ENCODE measurements at places on chromosomes 11 and 22.

DNA sequence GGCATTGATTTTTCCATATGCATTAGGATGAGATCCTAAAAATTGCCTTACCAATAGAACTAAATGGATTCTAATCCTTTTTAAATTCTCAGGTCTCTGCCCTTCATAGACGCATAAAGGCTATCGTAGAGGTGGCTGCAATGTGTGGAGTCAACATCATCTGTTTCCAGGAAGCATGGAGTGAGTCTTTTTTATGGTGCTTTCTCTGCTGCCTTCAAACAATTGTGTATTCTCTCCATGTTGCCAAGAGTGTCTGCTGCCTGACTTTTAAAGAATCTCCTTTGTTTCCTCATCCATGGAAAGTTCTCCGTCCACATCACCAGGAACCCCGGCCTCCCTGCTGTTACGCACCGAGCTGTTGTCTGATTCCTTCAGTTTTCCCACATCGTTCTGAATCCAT lies 6.9 kb downstream of the UPB1 start:
- DNase-seq: no peak

- DNase-seq: peak; percentile 17
Measured at GRCh38 chr11:2700415-2701211, 819 bp upstream of the KCNQ1OT1 start.

DNA sequence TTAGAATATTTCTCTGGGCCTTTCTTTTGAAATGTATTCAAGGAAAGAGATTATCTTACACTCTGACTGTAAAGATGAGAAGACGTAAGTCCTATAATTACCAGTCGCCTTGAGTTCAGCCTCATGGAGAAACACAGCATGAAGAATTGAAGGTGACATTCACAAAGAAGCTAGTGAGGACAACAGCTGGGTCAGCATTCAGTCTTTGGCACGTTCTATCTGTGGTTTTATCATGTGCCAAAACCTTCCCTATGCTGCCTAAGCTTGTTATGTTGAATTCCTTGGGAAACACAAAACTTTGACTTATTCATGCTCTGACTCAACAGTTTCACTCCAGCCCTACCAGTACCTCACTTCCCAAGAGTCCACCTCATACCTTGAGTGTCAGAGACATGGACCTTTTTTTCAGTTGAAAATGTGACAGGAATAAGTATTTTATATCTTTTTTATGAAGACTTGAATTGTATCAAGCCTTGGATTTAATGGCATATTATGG lies 198.8 kb upstream of the KIRREL3 start:
- DNase-seq: no peak

- no peak for DNase-seq
Measured at GRCh38 chr11:82634091-82634490, 99.6 kb downstream of the FAM181B start.

- no peak for DNase-seq
Measured at GRCh38 chr11:126956635-126957034, 43.9 kb downstream of the KIRREL3 start.

- no peak for DNase-seq
Measured at GRCh38 chr11:5369789-5370188, 13.8 kb upstream of the OR51M1 start.

DNA sequence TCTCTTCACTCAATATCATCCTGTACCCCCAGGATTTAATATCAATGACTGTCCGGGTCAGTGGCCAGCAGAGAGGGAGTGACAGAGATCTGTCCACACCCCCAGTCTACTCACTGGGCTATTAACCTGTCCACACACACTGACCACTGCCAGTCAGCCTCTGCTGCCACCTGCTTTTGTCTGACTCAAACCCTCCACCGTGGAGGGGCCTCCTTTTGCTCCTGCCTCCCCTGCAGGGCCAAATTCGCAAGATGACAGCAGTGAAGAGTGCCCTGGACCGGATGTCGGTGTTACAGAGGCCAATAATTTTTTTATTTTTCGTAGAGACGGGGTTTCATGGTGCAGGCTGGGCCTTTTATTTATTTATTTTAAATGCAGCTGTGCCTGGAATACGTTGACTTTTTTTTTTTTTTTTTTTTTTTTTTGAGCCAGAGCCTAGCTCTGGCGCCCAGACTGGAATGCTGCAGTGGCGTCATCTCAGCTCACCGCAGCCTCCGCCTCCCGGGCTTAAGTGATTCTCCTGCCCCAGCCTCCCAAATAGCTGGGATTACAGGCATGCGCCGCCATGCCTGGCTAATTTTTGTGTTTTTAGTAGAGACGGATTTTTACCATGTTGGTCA lies 5.1 kb downstream of the PDXP start:
- no peak for DNase-seq

DNA sequence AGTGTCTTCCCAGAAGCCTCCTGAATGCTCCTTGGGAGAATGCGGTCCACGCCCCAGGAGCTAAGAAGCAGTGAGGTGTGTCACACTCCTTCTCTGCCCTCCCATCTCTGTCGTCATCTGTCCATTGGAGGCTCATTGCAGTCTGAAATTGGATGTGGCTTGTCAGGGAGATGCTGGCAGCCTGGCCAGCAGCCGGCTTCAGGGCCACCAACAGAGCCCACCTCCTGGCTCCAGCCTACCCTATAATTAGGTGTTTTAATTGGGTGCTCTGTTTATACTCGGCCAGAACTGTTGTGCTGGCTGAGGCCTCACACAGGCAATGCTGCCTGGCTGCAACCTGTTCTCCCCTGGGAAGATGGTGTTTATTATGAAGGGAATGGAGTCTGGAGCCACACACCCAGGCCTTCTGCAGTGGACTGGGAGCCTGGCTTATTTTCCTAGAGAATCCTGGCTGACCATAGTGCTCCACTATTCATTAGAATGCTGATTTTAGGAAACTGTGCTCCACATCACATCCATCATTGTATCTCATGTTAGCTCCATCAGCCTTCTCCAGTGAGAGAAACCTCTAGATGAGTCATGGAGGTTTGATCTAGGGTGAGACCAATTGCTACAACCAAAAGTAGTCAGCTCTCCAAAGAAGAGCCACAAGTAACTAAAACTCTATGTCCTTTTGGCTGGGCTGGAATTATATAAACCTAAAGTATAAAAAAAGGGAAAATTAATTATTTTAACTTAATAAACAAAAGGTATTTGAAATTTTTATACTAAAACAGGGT lies 86.8 kb upstream of the CRTAM start:
- DNase-seq: no peak

DNA sequence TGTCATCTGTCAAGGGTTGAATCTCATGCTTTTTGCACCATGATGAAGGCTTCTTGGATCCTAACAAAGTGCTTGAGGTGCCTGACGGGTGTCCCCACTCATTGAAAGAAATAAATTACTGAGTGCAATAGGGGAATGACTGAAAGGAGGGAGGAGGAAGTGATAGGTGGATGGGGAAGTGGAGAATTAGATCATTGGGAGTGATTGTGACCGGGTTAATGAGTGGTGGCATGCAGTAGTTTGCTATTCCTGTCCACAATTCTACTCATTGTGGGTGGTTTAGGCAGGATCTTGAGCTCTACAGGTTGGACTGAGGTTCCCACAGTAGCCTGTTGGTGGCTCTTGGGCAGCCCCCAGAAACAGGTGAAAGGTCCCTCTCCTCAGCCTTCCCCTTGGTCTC lies 44.3 kb downstream of the THAP12 start:
- no peak for DNase-seq

DNA sequence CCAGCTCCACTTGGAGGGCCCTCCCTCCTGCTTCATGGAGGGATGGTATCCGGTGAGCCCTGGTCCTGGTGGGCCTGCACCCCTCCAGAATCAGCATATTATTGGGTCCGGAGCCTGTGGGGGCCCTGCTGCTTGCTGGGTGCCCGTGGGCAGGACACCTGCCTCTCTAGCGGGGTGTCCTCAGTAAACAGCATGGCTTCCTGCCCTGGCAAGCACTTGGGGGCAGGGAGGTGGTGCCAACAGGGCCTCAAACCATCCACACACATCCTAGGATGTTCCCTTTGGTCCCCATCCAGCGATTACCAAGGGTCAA lies 108.3 kb downstream of the CTTN start:
- DNase-seq: no peak

DNA sequence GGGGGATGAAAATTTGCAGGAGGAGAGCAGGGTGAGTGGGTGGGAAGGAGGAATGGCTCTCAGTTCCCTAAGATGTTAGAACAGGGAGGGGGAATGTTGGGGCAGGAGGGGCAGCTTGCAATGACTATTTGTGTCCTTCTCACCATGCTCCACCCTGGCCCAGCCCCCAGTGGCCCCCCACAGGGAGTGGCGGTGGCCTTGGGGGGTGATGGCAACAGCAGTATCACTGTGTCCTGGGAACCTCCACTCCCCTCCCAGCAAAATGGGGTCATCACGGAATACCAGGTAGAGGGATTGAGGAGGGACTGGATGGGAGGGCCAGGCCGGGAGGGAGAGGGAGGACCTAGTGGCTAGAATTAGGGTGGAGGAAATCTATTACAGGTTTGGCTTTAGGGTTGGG lies 10.2 kb downstream of the ROBO3 start:
- DNase-seq: no peak

DNA sequence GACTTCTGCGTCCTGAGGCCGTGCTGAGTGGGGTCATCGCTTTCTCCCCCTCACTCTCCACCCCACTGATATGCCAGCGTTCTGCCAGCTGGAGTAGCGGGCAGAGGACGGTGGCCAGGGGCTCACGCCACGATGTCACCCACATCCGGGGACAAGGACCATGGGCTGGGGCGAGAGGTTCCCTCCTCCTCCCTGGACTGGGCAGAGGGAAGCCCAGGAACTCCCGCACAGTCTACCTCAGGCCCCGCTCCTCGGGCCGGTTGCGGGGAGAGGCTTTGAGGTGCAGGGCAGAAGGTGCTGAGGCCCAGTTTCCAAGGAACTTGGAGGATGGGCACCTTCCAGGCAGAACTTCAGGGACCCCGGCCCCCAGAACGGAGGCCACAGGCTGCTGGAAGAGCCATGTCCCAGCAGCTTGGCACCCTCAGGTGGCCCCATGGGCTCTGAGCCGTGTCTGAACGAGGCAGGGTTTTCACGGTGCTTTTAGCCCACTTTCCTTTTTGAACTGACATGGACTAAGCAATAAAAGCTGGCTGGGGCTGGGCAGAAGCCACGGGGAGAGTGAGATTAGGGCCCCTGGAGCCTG lies 25.4 kb downstream of the ADAMTS15 start:
- DNase-seq: no peak

GRCh38 chr11:124736736-124737135 lies 3.0 kb upstream of the NRGN start:
- DNase-seq: no peak

DNA sequence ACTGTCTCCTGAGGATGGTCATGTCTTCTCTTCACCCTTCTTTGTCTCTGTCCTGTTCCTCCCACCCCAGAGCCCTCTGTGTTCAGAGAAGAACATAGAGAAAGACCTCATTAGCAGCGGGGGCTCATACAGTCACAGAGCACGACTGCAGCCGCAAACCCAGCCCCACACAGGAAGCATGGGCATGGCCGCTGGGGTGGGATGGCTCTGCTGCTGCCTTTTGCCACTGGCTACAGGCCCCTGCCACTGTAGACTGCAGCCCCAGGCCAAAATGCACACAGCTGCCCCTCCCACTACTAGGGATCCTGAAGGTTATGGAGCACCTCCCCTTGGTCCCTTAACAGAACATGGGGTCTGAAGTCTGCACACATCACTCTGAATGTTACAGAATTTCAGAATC lies 34.9 kb upstream of the KLHL35 start:
- DNase-seq: no peak

DNA sequence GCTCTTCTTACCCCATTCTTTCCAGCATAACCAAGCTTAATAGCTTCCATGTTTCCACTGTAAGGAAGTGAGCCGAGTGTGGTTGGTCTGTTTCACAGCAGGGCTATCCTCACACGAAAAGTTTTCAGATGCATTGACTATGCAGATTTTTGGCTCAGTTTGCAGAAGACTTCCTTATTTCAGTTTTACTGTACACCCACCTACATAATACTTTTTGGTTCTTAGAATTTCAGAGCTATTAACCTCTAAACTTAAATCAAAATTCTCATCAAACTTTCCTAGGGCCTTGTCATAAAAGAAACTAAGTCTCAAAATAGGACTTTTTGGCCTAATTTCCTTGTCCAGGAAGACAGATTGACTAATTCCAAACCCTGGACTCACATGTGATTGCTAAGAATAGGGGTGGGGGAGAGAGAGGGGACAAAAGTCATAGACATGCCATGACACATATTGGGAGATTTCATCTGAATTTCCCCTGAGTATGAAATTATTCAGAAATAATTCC lies 7.3 kb upstream of the EHF start:
- DNase-seq: no peak

GRCh38 chr11:61349189-61349751 lies 12.4 kb downstream of the CYB561A3 start:
- no peak for DNase-seq

DNA sequence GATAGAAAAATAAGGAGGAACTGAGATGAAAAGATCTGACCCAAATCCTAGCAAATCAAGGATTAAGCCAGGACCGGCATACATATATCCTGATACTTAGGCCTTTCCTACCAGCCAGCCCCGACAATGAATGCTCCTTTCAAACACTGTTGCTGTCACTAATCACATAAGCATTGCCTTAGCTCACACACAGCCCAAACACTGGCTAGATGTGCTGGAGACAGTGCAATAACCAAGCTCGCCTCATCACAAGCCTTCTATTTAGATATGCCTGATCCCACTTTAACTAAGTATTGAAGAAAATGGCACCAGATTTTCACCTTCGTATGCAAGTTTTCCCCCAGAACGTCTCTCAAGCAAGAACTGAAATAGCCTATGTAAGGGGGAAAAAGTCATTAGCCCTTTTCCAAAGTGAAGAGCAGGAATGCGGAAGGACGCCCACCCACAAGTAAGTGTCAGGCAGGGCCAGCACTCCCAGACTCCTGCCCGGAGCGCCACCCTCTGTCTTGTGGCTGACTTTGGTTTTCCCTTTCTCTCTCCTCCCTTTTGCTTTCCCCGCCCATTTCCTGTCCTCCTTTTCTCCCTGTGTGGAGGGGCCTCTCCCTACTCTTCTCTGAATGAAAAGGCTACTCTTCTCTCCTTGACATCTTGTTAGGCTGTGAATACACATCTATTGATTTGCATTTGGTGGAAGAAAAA lies 8.9 kb upstream of the OPCML start:
- no peak for DNase-seq

DNA sequence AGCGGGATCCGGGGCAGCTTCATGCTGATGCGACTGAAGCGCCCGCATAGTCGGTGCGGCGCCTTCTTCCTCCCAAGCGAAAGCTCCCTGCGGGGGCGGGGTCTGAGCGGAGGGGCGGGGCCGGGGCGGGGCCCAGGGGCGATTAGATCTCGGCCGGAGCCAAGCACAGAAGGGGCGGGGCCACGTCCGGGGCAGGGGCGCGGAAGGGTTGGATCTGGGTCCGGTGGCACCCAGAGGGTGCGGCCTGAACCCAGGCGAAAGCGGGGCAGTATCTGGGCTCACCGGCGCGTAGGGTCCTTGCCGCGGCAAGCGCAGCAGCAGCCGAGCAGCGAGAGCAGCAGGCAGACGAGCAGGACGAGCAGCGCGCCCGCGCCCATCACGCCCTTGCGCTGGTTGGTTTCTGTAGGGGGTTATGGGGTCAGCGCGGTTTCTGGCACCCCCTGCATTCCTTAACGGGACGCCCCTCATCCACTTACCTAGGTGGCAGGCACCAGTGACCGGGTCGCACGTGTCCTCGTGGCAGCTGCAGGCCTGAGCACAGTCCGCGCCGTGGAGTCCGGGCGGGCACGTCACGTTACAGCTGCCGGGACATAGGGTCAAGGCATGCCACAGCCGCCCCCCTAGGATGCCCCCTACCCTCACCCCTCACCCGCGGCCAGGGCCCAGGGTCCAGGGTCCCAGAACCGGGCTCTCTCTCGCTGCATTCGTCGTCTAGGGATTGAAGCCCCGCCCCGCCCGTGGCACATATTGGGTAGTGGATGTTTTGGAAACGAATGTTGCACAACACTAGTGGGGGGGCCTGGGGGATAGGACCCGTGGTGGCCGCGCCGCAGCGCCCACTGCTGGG lies 8.1 kb downstream of the SCARF2 start:
- DNase-seq: peak; percentile 87

- DNase-seq: no peak
Measured at GRCh38 chr11:80694385-80694784, 1253.6 kb upstream of the TENM4 start.

Measured in CD4-positive, alpha-beta T cell treated with Interferon alpha-2 for 1 hour (primary cell).